IPS-NIHi11 (cell line): ENCODE measurements at places on chromosomes 16 and 17.

DNA sequence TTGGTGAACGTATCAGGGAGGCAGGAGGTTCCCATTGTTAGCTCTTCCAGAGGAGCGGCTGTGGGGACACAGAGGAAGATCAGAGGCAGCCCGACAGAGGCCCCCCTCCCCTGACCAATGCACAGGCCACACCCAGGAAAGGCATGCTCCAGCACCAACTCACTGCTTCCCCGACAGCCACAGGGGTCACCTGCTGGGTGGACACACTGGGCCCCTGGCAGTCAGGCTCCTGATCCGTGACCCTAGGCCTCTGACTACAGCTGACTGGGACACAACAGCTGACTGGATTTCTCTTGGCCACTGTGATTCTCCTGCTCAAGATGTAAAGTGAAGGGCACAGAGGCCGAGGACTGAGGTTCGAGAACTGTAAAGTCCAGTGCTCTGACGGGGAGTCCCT, 63.5 kb downstream of the IL21R start:
- DNase-seq = no peak

DNA sequence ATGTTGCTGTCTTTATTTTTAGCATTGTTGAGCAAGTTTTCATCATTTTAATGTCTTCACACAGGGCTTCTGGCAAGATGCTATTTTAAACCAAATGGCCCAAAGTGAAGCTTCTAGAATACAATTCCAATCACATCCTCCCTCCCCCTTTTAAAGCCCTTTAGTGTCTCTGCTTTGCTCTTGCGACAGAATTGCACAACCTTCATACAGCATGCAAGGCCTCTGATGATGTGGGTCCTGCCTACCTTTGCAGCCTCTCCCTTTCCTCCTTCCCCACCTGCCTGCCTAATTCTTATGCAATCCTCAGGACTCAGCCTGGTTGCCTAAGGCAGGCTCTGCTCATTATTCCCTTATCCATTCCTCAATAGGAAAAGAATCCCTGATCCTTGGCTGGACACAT, 381.7 kb downstream of the SLC39A11 start:
- no peak for DNase-seq

DNA sequence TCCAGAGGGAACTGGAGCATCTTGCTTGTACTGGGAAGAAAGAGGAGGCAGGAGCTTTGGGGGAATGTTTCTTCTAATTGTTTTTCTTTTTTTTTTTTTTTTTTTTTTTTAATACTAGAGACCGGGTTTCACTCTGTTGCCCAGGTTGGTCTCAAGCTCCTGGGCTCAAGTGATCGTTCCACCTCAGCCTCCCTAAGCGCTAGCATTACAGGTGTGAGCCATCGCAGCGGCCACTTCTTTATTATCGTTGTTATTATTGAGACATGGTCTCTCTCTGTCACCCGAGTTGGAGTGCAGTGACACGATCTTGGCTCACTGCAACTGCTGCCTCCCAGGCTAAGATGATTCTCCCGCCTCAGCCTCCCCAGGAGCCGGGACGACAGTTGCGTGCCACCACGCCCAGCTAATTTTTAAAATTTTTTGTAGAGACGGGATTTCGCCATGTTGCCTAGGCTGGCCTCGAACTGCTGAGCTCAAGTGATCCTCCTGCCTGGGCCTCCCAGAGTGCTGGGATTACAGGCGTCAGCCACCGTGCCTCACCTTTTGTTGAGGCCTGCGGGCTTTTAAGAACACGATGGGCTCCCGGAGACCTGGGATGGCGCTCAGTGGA, 137.3 kb upstream of the GSE1 start:
- DNase-seq = no peak

DNA sequence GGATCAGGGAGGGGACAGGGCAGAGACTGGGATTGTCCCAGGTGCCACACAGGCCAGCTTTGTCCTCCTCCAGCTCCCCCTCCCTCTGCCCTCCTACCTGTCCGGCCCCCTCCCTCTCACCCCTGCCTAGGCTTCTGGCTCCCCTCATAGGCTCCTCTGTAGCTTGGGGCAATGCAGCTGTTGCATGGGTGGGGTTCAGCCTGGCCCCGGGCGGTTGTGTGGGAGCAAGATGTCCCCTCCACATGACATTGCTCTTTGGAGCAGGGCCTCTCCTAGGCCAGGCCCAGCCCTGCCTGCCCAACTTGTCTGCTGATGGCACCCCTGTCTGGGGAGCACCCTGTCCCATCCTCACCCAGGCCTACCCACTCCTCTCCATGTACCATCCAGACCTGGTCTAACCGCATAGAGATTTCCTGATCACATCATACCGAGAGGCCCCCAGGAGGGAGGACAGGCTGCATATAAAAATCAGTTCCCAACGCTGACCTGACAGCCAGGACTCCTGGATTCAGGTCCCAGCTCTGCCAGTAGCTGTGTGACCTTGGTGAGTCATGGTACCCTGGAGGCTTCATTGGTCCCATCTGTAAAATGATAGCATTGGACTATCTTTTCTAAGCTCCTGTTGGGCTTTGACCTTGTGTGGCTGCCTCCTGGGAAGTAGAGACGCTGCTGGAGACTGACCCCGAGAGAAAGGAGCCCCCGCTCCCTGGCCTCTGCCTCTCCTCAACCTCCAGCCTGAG, 48.8 kb upstream of the DLX4 start:
- no peak for DNase-seq

DNA sequence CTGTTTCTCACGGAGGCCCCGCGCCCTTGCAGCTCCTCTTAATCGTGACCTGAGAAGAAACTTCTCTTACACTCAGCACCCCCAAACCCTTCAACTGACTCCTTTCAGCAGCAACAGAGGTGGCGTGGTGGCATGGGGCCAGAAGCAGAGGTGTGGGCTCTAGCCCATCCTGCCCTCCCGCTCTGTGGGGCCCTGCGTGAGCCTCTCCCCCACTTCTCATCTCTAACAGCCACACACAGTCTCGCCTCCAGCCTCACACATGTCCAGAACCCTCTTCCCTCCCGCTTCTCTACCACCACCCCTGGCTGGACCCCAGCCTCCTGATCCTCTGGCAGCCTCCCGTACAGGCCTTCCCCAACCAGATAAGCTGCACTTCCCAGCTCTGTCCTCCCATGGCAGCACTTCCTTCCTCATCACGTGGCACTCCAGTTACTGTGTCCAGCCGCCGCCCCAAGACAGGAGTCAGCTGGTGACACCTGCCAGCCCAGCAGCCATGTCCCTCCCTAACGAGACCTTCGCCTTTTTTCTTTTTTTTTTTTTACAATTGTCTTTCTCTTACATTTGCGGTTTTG, 30.5 kb downstream of the NSMCE1 start:
- no peak for DNase-seq

GRCh38 chr16:9092978-9093344, 1.5 kb downstream of the HAPSTR1 start:
- no peak for DNase-seq

- peak; percentile 55 for DNase-seq
Observed at GRCh38 chr17:7836596-7837407, 2.8 kb downstream of the KDM6B start.

GRCh38 chr16:49492896-49493626, 119.5 kb downstream of the C16orf78 start:
- no peak for DNase-seq

DNA sequence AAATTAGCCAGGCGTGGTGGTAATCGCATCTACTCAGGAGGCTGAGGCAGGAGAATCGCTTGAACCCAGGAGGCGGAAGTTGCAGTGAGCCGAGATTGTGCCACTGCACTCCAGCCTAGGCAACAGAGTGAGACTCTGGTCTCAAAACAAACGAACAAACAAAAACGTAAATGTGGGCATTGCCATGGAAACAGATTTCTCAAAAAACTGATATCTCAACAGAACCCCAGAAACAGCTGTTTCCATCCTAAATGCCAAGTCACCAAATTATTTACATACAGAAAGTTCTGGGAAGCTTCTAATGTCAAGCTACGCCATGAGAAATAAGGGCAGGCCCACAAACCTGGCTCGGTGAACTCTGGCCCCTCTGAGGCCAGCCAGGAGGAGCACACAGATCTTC, 16.0 kb upstream of the ZNF689 start:
- no peak for DNase-seq

GRCh38 chr16:14487579-14487978, 142.5 kb downstream of the PARN start:
- no peak for DNase-seq

DNA sequence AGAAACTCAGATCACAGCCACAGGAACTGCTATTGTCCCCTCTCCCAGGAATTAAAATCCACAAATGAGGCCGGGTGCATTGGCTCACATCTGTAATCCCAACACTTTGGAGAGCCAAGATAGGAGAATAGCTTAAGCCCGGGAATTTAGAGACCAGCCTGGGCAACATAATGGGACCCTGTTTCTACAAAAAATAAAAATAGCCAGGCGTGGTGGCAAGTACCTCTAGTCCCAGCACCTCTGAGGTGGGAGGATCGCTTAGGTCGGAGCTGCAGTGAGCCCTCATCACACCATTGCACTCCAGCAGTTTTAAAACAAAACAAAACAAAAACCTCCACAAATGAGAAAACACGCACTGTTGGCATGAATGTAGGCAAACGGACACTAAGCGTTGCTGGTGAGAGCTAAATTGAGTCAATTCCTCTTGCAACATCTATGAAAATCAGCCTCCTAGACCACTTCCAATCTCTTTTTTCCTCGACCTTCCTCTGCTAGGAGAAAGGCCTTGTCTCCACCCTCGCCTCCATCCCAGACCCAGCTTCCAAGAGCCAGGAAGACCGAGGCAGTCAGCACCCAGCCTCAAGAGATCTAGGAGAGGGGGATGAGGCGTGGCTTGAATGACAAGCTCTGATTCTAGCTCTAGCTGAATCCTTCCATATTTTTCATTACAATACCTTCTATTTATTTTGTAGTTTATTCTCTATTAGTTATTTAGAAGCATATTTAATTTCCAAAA, 14.8 kb downstream of the TLE7 start:
- DNase-seq = no peak

DNA sequence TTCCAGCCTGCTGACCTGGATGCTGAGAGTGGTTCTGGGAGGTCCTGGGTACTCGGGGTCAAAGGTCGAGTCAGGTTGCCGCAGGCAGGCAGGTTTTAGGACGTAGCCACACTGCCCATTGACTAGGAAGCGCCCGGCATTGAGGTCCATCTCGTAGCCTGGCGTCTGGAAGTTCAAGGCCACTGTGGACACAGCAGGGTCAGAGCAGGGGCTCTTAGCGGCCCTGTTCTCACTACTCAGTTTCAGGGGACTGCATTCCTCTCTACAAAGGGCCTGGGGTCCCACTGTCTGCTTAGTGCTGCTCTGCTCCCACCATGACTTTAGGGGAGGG, 18.9 kb downstream of the PLCD3 start:
- DNase-seq = no peak

DNA sequence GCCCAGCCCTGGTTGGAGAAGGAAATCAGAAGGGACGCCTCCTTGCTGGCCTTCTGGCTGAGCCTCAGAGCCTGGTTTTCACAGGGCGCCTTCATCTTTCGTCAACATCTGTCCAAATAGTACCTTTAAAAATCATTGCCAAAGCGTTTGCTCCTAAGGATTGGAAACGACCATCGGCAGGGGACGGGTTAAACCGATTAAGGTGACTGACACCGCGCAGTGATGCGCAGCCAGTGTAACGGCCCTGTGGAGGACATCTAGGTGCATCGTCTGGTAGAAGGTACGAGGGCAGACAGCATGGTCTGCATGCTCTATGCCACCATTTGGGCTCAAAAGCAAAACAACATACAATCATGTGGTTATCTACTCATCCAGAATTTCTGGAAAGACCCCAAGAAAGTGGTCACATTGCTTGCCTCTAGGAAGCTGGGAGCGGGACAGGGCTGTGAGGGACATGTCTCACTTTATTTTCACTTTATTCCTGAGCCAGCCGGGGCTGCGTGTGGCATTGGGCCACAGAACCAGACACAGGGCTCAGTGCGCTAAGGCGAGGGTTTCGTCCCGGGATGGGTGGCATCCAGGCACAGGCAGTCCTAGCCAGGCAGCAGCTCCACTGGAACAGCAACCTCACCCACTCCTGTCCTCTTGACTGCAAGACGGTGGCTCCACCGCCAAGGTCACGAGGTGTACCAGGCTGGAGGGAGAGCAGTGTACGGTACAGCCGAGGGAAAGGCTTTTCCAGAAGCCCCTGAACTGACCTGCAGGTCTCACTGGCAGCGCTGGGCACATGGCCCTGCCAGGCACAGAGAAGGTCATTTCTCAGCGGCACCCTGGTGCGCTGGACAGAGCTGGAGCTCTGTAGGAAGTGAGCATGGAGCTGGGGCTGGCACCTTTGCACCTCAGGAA, 40.9 kb upstream of the JPH3 start:
- DNase-seq = no peak

DNA sequence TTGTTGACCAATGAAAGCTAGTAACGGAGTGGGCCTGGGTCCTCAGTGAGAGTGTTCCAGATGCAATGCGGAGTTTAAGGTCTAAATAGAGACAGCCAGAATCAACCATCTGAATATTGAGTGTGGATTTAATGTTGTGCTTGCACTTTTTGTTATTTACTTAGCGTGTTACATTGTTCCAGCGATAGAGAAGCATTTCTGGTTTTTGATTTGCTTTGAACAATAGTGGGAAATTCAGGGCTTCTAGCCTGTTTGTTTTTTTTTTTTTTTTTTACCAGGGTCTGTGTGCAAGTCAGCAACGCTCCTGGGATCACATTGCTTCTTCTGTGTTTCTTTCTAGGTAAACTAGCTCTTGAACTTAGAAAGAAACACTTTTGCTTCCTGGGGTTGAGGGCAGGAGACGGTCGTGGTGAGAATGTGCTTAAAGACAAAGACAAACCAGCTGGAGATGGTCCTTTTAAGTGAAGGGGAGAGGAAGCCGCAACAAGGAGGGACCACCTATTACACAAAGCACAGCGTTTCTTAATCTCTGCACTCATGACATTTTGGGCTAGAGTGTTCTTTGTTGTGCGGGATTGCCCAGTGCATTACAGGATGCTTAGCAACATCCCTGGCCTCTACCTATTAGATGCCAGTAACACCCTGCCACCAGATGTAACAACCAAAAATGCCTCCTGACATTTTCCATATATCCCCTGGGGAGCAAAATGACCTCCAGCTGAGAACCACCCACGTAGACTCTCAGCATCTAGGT, 119.2 kb downstream of the MAP2K6 start:
- peak; percentile 23 for DNase-seq

DNA sequence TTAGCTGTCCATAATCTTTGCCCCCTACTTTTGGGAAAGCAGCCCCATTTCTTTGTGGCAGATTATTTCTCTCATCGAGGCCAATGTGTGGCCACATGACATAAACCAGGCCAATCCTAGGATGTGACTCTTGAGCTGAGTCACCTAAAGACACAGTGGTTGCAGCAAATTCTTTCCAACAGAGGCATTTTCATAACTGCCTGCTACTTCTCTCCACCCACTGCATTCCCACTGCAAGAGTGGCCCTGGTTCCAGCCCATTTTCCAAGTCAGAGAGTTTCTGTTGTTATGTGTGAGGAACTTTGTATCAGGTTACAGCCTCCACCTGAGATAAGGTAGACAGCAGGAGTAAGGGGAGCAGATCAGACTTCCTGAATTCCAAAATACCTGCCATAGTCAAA, 195.2 kb downstream of the RGS9 start:
- DNase-seq = no peak
